ENCODE measurements at places on chromosomes 2 and 18.

DNA sequence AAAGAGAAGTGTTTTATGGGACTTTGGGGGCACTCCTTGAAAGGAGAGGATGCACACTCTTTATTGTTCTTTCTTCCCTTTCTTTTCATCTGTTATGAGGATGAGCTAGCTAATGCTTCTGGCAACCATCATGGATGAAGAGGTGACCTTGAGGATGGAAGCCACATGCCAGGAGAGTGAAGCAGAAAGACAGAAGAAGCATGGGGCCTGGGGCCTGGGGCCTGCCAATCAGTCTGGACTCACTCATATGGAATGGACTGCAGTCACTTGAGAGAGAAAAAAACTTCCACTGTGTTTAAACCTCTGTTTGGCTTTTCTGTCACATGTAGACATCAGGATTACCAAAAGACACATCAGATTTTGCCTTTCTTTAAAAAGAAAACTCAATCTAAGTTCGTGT lies 35.8 kb upstream of the ZFP36L2 start:
- DNase-seq = no peak

GRCh38 chr2:203891474-203891873 lies 23.9 kb downstream of the CTLA4 start:
- DNase-seq = no peak

DNA sequence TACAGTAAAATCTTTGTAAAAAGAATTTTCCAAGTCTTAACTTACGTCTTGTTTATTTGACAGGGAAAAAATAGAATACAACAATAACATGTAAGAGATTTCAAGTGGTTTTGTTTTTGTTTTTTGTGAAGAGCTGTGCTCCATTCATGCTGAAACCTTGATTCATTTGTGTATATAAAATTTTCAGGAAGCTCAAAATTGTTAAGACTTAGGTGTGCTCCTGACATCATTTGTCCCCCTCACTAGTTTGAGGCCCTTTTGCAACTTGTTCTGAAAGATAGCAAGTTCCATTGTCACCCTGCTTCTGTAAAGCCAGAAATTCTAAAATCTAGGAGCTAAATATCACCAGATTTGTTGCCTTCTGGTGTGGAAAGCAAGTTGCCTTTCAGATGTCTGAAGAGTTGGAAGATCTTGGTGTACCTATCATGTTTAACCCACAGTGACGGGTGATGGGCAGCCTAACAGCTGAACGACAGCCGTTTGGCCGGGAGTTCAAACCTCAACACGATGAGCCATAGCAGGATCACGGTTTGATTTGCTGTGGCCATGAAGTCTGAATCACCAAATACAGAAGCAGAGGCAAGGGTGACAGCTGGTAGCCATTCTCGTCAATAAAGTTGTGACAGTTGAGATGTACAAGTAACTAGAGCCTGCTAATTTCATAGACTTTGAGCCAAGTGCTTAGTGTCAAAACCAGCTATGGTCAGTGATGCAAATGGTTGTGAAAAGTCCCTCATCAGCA lies 205.5 kb upstream of the SP5 start:
- no peak for DNase-seq

- no peak for DNase-seq
These were observed 193.3 kb upstream of the BOD1L2 start for GRCh38 chr18:56953428-56954198.

- DNase-seq = no peak
These were observed 44.3 kb downstream of the CCDC148 start for GRCh38 chr2:158412206-158412605.

GRCh38 chr2:112959109-112959812 lies 18.5 kb upstream of the IL36G start:
- DNase-seq = no peak

GRCh38 chr18:22559414-22560274 lies 141.9 kb upstream of the CTAGE1 start:
- no peak for DNase-seq

DNA sequence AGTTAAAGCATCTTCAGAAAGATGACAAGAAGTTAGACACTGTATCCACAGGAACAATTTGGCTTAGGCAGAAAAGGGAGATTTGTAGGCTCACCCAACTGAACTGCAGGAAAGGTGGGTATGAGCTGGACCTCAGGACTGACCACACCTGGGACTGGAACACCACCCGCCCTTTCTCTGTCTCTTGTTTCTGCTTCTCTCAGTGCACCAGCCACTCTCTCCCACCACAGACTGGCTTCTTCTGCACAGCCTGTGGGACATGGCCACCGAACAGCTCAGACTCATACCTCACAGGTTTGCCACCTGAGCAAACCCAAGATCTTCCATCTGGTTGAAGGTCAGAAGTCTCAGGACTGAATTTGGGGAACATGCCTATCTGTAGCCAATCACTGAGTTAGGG lies 14.2 kb upstream of the MALT1 start:
- DNase-seq = no peak

- DNase-seq = no peak
These were observed 316.9 kb downstream of the TXNL1 start for GRCh38 chr18:56321470-56321869.

- DNase-seq = no peak
These were observed 266.6 kb upstream of the ID2 start for GRCh38 chr2:8414946-8415879.

Measured in stimulated activated CD4-positive, alpha-beta T cell treated with anti-CD3 and anti-CD28 coated beads, Interleukin-1b, Interleukin-23, amount 100 ng/mL, for 4 hours (primary cell).